ENCODE measurements at places on chromosomes 12 and 14. TPM values are rescaled to one million over a fixed set of nuclear protein-coding genes. Genes with fewer than 3 reads are reported as not detected.

DNA sequence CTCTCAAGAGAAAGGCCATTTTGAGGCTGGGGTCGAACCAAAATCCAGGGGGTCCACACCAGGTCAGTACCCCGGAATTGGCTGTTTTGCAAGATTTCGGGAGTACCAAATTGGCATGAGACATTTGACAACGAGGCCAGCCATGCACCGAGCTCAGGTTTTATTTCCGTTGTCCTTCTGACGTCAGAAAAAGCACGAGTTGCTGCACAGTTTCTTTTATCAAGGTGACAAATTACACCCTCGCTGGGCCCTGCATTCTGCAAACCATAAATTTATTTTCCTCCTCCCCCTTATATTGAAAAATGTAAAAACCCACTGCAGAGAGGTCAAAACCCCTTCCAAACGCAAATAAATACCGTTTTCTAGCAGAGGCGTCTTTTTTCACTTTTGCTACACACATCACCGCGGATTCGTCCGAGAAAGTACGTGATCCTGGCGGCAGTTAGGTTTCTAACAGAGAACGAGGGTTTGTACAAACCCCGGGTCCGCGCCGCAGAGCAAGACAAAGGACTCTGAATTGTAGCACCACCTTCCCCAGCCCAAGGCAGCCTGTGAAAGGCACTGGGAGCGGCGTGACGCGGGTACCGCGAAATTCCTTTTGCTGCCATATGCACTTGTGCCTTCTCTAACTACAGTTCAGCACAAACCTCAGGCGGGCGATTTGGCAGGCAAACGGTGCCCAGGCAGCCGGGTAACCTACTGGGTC lies 1.8 kb downstream of the SLC38A1 start:
- DNase-seq: peak; percentile 12

DNA sequence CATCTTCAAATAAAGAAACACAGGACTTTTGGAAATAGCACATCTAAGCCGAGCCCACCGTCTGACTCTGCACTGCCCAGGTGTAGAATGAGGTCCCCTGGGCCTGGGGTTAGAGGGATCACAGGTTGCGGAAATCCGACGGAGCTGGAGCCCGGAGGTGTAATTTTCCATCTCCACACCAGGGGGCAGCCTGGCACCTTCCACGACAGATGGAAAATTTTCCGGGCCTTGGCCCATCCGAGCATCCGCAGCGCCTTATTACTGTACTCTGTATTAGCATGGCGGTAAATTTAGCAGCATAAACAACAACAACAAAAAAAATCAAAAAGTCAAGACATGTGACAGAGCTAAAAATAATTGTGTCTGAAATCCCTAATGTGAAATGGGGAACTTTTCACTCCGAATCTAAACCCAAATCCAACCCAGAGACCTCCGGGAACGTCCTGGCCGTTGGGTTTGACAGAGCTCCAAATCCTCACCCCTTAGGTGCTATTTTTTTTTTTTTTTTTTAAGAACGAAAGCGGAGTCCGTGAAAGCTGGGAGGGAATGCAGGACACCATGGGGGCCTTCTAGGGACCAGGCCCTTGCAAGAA lies 93.9 kb downstream of the KSR2 start:
- DNase-seq: peak; percentile 40

- no peak for DNase-seq
Observed at GRCh38 chr12:85644508-85644907, 191.7 kb downstream of the RASSF9 start.

The FAM181A gene
- total RNA-seq: not detected

DNA sequence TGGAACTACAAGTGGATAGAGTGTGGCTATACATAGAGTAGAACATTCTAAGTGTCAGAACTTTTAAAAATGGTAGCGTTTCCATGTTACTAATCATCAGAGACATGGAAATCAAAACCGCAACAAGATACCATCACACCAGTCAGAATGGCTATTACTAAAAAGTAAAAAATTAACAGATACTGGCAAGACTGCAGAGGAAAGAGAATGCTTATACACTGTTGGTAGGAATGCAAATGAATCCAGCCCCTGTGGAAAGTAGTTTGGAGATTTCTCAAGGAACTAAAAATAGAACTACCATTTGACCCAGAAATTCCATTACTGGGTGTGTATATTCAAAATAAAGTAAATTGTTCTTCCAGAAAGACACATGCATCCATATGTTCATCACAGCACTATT lies 518.6 kb downstream of the NELL2 start:
- no peak for DNase-seq

The TMEM132C gene
- total RNA-seq: not detected

DNA sequence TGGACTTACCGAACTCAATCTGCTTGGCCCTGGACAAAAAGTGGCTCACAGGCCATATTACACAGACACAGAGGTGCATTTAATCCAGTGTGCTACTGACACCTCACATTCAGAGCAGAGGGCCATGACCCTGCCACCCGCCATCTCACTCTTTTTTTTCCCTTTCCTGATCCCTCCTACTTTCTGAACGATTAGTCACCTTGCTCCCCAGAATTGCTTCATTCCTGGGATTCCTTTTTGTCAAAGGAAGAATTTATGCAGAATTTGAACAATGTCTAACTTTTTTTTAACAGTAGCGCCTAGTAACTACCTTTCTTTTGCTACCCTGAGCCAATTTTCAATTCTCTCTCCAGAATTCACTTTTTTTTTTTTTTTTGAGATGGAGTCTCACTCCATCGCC lies 4.6 kb downstream of the PKP2 start:
- no peak for DNase-seq

- DNase-seq: no peak
Observed at GRCh38 chr12:110694330-110694901, 5.5 kb upstream of the HVCN1 start.

The NEDD8 gene
- 343 TPM for total RNA-seq

The NEUROD4 gene
- total RNA-seq: not detected

GRCh38 chr14:83071888-83072501 lies 1538.3 kb upstream of the SEL1L start:
- DNase-seq: no peak

The TC2N gene
- total RNA-seq: 0.70 TPM

GRCh38 chr14:46381674-46382073 lies 269.9 kb downstream of the RPL10L start:
- no peak for DNase-seq

- DNase-seq: no peak
Observed at GRCh38 chr12:1491983-1492697, 102.2 kb downstream of the FBXL14 start.

The B4GALNT3 gene
- total RNA-seq: not detected

DNA sequence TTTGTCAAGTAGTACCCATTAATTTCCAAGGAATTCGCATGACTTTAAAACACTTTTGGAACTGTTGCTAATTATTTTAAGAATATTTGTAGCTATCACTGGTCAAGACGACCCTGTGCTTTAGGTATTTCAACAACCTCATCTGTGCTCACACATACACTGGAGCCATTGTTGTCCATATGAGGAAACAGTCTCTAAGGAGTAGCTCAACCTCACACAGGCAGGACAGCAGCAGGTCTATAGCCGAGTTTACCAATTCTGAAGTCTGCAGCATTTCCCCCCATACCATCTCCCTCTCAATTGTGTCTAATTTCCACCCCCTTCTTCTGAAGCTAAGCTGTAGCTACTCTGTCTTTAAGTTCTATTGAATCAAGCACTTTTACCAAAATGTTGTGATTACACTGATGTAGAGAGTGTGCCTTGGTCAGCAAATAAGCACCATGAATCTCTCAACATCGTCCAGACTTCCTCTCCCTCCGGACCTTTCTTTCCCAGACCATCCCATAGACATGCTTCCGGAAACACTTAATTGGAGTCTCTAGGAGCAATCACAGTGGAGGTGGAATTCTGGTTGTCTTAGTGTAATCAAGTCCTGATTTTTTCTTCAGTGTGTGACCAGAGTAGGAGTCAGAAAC lies 48.5 kb upstream of the NUAK1 start:
- DNase-seq: no peak

DNA sequence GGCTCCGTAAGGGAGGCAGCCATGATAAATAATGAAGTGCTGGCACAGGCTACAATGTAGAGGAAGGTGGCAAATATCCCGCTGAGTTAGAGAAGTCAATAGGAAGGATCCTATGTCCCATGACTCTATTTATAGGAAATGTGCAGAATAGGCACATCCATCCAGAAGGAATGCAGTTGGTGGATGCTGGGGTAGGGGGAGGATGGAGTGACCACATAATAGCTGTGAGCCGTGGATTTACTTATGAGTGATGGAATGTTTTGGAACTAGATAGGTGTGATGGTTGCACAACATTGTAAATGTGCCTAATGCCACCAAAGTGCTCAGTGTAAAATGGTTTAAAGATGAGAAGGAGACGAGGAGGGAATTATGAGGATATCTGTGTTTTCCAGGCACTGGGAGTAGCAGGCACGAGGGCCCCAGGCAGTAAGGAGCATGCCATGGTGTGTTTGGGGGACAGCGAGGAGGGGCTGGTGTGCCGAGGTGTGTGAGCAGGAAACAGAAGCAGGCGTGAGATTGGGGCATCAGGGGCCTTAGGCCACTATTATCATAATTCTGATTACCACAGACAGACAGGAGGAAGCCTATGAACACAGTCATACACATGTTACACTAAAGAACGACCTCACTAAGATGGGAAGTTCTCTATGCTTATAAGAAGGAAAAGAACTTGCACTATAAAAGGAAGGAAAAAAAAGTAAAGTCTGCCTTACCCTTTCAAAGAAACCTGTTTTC lies 837.3 kb upstream of the TMEM132C start:
- no peak for DNase-seq

The CLEC12A gene
- total RNA-seq: not detected

The ARHGEF25 gene
- 12.5 TPM for total RNA-seq

DNA sequence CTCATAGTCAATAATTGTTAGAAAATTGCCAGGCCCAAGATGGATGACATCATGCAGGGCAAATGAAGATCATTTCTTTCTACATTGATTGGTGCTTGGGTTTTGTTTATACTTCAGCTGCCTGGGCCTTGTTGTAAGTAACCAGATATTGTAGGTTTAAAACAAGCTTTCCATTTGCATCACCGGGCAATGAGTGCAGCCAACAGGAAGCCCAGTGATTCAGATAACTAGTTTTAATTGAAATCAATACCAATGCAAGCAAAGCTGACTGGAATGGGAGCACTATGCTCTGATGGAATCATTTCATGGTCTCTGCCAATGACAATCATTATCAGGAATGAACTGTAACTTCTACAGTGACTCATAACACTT lies 279.3 kb downstream of the DUSP6 start:
- DNase-seq: peak; percentile 71

DNA sequence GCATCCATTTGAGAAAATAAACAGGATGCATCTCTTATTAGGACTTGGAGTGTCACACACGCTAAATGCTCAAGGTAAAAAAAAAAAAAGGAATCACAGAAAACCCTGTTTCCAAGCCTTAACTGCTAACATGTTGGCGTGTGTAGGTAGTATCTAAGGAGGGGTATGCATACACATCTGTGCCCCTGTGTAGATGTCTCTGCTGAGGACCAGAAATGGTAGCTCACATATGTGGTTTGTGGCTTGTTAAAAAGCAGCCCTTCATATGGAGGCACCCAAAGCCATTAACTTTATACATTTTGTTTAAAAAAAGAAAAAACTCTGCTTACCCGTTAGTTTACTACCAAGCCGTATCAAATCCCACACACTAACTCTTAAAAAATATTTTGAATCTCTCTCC lies 314.1 kb downstream of the SNAPC1 start:
- no peak for DNase-seq

DNA sequence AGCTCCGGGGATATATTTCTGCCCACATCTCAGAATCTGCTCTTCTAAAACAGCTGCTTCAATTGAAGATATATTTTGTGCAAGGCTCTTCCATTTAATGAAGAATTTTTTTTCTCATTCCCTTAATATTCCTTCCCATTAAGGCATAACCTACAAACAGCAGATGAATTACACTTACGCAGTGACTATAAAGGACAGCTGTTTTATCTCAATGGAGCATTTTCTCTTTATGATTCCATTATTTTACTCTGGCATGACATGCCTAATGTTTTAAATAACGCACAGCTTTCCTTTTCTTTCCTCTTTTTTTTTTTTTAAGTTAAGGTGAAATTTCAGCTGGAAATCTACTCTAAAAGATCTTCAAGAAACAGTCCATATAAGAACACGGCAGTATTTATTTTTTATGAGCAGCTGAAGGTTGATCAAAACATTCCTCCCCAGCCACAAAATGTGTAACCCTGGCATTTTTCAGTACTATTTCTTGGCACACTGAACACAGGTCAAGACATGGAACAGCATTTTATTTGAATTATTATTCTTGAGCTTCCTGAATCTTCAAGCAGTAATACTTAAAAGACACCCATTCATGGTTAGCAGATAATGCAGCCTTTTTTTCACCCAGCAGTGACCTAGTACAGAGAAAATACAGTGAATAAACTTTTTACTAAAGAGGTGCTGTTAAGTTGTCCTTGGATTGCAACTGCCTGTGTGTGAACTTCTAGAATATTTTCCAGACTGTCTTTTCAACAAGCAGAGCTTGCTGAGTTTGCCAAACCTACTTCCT lies 118.1 kb upstream of the FOXN3 start:
- DNase-seq: peak; percentile 9

GRCh38 chr14:45038865-45039264 lies 45.1 kb upstream of the PRPF39 start:
- no peak for DNase-seq

GRCh38 chr12:6567112-6567670 lies 900 bp downstream of the NOP2 start:
- DNase-seq: no peak

The GPR132 gene
- total RNA-seq: 0.20 TPM

DNA sequence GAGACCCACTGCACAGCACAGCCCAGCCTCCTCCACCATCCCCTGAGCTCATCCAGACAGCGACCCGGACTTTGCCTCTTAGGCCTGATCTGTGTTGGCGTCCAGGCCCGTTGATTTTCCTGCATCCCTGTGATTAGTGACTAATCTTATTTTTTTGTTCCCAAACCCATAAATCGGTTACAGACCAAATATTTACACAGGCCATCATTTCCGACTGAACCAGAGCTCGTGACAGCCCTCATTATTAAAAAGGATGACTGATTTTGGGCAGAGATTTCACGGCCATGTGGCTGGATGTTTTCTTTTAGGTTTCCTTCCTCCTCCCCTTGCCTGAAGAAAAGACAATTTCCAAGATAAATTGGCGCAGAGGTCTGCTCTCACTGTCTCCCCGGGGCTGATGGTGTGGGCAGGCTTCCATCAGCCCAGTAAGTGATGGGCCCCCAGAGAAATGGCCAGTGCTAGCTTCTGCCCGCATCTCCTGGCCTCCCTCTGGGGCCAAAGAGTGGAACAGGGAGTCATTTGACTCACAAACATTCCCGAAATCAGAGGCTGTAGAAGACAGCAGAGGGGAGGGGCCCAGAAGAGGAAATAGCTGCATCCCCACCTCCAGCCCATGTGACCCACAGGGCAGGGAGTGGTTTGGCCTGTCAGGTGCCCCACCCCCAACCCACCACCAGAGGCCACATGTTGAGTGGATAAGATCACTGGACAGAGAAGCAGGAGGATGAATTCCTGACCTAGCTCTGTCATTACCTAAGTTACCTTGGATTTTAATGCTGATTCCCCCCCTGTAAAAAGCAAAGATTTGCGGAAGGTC lies 283.5 kb downstream of the KSR2 start:
- DNase-seq: peak; percentile 79

The TMPRSS12 gene
- total RNA-seq: not detected

GRCh38 chr12:44286336-44286735 lies 450.5 kb downstream of the TMEM117 start:
- DNase-seq: no peak

Data from HFFc6 (cell line).